ENCODE measurements at places on chromosomes 6 and 20.

- DNase-seq: no peak
These were observed 127.5 kb upstream of the COL21A1 start for GRCh38 chr6:56374841-56375369.

- peak; percentile 27 for DNase-seq
These were observed 44.8 kb downstream of the FGD2 start for GRCh38 chr6:37050045-37050853.

DNA sequence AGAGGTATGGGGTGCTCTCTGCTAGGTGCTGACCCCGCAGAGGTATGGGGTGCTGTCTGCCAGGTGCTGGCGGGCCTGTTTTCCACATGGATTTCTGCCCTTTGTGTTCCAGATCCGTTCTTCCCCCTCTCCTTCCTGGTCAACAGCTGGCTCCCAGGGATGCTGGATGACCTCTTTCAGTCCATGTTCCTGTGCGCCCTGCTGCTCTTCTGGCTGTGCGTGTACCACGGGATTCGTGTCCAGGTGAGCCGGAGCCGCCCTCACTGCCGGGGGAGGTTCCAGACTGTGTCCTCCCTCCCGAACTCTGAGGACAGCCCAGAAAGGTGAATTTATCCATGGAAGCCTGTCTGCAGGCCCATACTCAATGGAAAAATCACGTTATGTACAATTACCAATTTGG lies 36.3 kb downstream of the DYNLT1 start:
- no peak for DNase-seq

DNA sequence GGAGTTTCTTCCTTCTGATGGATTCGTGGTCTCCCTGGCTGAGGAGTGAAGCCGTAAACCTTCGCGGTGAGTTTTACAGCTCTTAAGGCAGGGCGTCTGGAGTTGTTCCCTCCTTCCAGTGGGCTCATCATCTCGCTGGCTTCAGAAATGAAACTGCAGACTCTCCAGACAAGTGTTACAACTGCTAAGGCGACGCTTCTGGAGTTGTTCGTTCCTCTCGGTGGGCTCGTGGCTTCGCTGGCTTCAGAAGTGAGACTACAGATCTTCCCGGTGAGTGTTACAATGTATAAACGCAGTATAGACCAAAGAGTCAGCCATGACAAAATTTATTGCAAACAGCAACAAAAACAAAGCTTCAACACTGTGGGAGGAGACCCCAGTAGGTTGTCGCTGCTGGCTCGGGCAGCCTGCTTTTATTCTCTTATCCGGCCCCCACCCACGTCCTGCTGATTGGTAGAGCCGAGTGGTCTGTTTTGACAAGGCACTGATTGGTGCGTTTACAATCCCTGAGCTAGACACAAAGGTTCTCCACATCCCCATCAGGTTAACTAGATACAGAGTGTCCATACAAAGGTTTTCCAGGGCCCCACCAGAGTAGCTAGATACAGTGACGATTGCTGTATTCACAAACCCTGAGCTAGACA lies 113.2 kb downstream of the GPX5 start:
- no peak for DNase-seq

DNA sequence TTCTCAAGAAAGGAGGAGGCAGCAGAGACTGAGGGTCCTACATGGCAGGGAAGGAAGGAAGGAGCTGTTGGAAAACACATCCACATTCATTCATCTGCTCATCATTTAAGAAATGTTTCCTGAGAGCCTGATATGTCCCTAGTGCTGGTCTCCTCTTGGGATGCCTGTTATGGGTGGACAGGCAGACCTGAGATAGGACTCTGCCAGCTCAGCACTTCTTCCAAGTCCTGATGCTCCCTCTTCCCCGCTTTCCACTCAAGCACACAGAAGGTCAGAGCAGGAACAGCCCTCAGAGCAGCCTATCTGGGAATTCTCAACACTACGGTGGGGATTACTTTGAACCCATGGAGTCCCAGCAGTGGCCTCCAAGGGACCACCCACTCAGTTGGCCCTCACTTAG lies 8.0 kb upstream of the SIRPD start:
- no peak for DNase-seq

DNA sequence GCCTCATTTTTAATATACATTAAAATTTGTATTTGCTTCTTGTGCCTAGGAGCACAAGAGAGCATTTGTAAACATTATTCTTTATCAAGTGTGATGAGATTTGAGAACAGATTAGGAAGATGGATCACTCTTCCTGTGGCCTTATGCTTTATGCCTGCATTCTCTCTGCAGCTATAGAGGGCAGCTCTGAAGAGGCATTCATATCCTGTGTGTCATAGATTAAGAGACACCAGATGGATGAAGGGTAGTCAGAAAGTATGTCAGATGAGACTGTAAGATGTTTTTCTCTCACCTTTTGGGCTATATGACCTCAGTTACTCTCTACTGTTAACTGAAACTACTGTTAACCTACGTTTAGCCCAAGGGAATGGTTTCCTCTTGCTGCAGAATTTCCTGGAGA lies 61.4 kb downstream of the DNAH8 start:
- no peak for DNase-seq

GRCh38 chr20:63175038-63175895 lies 40.7 kb downstream of the YTHDF1 start:
- no peak for DNase-seq

DNA sequence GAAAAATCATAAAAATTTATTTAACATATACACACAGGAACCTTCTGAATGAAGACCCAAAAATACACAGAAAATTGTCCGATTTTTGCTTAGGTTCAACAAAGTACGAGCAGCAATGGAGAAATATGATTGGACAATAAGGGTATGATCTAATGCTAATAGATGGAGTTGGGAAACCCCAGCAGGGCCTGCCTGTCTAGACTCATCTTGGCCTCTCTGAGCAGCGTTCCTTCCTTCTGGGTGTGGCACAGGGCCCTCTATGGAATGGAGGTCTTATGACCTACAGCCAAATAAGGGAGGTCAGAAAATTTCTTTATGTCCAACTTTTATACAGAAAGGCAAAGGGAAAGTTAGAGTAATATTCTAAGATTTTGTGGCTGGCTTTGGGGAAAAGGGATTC lies 27.7 kb upstream of the ENPP4 start:
- no peak for DNase-seq

- no peak for DNase-seq
These were observed 44.8 kb upstream of the F13A1 start for GRCh38 chr6:6365242-6365641.

- no peak for DNase-seq
These were observed 146.5 kb downstream of the ZDHHC14 start for GRCh38 chr6:157527471-157527907.

DNA sequence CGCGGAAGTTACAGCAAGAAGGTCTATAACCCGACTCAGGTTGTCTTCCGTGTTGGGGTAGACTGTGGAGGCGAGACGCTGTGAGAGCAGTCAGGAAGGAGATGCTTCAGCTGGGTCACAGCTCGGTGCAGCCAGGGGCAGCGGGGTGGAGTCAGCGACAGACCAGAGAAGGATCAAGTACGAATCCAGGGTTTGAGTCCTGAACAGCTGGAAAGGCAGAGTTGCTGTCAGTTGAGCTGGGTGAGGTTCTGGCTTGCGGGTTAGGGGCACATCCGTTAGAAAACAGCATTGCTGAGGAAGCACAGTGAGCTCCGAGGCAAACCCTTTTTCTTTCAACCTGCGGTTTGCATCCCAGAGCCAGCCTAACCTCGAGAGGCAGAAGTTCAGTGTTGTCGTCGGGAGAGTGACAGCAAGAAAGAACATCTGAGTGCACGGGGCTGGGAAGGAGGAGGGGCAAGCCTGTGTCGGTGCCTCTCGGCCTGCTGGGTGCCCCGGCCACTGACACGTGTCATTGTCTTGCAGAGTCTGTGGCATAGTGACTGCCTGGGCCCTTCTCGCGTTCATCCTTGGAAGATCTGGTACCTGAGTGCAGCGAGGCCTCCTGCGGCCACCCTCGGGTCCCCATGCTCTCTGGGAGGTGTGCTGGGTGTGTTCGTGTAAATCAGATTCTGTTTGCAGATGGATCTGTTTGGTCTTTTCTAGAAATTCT lies 20.0 kb downstream of the PNLDC1 start:
- DNase-seq: no peak

DNA sequence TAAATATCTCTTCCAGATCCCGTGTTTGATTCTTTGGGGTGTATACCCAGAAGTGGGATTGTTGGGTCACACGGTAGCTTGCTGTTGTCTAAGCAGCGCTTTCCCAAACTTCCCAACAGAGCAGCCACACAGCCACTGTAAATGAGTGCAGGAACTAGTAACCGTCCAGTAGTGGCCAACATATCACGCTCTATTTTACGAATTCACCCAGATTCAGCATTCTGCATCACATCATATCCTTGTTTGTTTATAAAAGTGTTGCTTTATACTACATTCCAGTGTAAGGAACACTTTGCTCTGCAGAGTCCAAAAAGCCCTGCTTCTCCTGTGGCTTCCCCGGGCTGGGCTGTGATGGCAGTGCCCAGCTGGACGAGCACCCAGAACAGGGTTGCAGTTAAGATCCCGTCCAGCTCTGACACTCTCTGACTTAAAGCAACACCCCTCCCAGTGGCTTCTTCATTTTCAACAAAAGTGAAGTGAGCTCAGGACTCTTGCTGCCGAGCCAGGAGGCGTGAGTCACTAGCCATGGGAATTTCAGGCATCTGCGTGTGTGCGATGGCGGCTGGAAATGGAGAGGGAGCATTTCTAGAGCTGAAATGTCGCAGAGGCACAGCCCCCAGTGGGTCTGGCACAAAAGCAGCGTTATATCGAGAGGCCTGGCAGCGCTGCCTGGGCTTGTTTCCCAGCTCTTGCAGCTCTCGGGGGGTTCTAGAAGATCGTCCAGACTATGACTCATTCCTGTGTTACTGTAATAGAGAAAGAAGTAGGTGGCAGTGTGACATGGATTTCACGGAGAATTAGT lies 216.3 kb upstream of the ECI2 start:
- DNase-seq: no peak

- no peak for DNase-seq
These were observed 6.3 kb downstream of the NRSN2 start for GRCh38 chr20:353166-353565.

- DNase-seq: no peak
These were observed 1009.7 kb upstream of the GJE1 start for GRCh38 chr6:141123049-141123448.

DNA sequence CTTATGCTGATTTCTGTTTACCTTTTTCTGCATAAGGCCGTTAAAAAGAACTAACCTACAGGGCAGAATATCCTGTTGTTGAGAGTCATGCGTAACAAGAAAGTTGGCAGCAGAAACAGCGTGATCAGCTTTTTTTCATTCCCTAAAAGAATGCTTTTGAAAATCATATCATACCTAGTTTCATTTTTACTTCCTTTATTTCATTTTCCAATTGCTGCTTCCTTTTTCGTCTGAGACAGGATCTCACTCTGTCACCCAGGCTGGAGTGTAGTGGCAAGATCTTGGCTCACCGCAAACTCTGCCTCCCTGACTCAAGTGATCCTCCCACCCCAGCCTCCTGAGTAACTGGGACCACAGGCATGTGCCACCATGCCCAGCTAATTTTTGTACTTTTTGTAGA lies 4.1 kb downstream of the CALHM6 start:
- no peak for DNase-seq

GRCh38 chr20:21812379-21812778 lies 106.9 kb downstream of the PAX1 start:
- DNase-seq: no peak

DNA sequence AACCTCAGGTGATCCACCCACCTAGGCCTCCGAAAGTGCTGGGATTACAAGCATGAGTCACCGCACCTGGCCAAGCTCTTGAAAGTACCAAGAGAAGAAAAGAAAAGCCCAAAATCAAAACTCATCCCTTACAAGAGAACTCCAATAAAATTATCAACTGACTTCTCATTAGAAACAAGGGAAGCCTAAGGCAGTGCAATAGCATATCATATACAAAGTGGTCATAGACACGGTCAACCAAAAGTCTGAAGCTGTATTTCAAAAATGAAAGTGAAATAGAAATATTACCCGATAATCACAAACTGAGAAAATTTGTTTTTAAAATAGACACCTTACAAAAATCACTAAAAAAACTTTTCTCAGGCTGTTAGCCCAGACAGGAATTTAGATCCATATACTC lies 1321.1 kb upstream of the GJE1 start:
- DNase-seq: no peak

DNA sequence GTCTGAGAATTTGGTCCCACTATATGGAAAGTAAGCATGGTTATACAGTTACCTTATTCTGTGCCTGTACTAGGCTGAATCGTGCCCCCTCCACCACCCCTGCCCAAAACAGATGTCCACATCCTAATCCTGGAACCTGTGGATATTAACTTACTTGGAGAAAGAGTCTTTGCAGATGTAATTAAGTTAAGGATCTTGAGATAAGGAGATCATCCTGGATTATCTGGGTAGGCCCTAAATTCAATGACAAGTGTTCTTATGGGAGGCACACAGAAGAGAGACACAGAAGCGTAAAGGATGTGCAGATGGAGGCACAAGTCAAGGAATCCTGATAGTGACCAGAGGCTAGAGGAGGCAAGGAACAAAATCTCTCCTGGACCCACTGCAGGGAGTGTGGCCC lies 116.7 kb upstream of the MAN1A1 start:
- DNase-seq: no peak

GRCh38 chr6:35052694-35053565 lies 88.2 kb downstream of the TCP11 start:
- DNase-seq: no peak

DNA sequence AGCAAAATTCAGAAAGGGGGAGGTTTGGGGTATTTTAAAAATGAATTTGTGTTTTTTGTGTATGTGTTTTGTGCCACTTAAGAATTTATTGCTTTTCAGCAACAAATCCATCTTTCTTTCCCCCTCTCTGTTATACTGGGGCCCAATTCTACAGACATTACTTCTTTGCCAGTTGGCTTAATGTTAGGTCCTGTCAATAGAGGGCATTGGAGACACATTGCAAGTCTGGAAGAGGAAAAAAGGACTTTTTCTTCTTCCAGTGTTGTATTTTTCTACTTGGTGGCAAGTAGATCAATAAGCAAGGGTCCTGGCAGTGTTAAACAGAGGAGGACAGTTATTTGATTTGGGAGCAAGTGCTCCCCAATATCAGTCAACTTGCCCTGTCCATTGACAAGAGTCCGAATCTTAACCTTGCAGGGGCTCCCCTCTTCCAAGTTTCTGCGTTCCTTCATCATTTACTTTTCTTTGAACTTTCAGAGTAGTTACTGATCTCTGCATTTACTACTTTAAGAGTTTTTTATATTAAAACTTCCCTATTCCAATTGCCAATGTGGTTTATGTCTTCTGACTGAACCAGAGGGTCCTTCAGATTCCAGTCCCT lies 23.4 kb downstream of the SCML4 start:
- no peak for DNase-seq

DNA sequence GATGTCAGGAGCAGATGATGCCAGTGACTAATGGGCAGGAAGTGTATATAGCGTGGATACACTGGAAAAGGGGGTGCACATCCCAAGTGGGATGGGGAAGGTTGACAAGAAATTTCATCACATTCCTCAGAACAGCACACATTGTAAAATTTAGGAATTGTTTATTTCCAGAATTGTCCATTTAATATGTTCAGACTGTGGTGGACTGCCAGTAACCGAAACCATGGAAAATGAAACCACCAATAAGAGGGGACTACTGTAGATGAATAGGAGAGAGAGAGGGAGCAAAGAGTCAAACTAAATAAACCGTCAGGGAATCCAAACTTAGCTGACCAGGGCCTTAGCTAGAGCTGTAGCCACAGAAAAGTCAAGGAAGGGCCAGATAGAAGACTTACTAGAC lies 164.4 kb upstream of the PRDM1 start:
- DNase-seq: no peak
